ENCODE measurements at places on chromosomes 3 and 15. TPM values are rescaled to one million over a fixed set of nuclear protein-coding genes. Genes with fewer than 3 reads are reported as not detected.

GRCh38 chr3:32320080-32320479, 71.6 kb upstream of the CMTM7 start:
- DNase-seq, result no peak

Gene EXOG
- 5.2 TPM for total RNA-seq

Gene SYNPR
- not detected for total RNA-seq

Gene MCTP2
- total RNA-seq, result 2.8 TPM

Gene CILP
- not detected for total RNA-seq

Gene CLDN18
- not detected for total RNA-seq

Gene RHCG
- total RNA-seq, result not detected

DNA sequence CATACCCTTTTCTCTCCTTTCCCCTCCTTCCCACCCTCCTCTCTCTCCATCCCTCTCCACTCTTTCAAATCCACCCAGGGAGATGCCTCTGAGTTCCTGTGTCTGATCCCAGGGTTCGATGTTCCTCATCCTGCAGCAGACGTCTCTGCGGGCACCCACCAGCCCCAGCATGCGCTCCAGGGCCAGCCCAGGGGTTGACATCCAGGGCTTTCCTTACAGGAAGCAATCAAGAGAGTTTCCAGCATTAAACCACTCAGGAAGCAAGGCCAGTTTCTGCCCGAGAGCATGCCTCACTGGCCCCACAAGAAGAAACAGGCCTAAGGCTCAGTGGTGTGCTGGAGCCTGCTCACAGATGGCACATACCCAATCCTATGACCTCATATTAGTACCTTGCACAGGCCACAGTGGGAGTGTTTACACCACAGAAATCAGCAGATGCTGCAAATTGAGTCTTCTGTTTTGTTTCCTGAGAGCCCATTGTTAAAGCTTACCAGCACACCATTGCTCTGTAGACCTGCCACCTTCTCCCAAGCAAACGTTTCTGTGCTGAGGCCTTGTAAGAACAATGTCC, 13.2 kb downstream of the SLC6A1 start:
- DNase-seq, result no peak

Gene SLC24A5
- under 0.01 TPM for total RNA-seq

Gene SLC12A1
- total RNA-seq, result not detected

Gene SKIC8
- 62.5 TPM for total RNA-seq

Gene THAP10
- total RNA-seq, result 0.87 TPM

Gene SLC28A2
- total RNA-seq, result not detected

DNA sequence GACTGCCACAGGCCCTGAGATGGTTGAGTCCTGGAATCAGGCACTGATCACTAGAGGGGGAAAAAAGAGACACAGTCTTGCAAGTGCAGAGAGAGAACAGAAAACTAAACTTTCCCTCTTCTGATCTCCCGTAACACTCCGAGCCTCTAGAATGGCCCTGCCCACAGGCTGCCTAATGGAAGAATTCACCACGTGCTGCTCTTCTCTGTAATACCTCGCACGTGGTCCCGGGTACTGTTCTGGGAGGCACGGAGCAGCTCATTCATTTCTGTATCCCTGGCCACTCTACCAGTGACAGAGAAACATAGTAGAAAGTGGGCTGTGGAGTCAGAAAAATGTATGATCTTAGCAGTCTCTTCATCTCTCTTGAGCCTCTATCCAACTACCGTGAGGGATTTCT, 30.4 kb downstream of the VGLL4 start:
- no peak for DNase-seq

All from lung microvascular endothelial cell (primary cell).